ENCODE measurements at places on chromosomes 12 and 14.
A peak's percentile ranks its signal among the peaks of the same experiment; 100 is the strongest.

- no peak for DNase-seq
Observed at GRCh38 chr12:60602601-60603000, 1006.8 kb downstream of the SLC16A7 start.

DNA sequence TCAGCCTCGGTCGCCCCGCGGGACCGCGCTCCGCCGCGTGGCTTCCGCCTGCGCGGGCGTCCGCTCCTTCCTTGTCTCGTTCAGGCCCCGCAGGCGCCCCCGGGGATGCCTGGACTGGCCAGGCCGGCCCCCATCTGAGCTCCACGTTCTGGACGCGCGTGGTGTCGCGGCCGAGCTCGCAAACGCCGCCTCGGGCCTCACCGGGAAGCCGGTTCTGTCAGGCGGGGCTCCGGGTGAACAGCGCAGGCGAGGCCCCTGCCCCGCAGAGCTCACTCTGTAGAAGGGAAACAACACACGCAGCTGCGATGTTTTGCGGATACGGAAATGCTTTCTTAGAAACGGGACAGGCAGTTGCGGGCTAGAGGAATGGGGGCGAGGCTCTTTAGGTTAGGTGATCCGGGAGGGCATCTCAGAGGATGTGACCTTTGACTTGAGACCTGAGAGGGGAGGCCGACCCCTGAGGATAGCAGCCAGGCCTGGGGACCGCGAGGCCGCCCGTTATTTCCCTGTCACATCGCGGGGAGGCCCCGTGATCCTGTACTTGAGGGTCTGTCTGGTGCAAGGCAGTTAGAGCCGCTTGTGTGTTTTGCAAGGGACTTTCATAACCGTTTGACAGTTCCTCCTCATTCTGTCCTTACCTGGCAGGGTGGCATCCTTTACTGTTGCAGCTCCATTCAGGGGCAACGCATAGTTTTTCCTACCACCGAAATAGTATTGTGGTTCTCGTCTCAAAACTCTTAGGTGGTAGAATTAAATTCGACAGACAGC, 584 bp downstream of the VRK1 start:
- DNase-seq = no peak

GRCh38 chr14:61174441-61174891, 106.7 kb downstream of the TMEM30B start:
- DNase-seq = no peak

DNA sequence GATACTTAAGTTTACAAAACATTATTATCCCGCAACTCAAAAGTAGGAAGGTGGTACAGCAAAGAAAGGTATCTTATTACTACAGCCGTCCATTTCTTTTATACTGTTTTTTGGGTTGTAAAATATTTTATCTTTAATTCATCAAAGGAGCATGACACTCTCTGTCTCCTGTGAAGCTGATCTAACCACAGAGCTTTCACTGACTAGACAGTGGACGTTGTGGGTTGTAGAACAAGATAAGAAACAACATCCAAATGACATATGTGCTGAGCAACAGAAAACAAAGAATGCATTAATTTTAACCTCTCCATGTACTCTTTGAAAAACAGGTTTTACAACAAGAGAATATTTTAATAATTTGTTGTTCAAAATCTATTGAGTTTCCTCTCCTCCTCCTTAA, 195.9 kb upstream of the FBXO33 start:
- DNase-seq = no peak

DNA sequence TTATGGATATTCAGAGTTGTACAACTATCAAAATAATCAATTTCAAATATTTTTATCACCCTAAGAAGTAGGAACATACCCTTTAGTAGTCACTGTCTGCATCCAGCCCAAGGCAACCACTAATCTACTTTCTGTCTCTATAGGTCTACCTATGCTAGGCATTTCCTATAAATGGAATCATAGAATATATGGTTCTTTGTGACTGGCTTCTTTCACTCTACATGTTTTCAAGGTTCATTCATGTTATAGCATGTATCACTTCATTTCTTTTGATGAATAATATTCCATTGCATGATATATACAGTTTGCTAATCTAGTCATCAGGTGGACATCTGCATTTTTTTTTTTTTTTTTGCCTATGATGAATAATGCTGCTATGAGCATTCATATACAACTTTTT, 112.4 kb downstream of the PPP1R12A start:
- DNase-seq = peak; percentile 26

GRCh38 chr14:61607570-61608244, 87.6 kb upstream of the HIF1A start:
- DNase-seq = no peak

All from epithelial cell of prostate (primary cell).